ENCODE measurements at places on chromosomes 7 and 10.

GRCh38 chr10:133467286-133467911, 13.7 kb downstream of the SCART1 start:
- no peak for DNase-seq

DNA sequence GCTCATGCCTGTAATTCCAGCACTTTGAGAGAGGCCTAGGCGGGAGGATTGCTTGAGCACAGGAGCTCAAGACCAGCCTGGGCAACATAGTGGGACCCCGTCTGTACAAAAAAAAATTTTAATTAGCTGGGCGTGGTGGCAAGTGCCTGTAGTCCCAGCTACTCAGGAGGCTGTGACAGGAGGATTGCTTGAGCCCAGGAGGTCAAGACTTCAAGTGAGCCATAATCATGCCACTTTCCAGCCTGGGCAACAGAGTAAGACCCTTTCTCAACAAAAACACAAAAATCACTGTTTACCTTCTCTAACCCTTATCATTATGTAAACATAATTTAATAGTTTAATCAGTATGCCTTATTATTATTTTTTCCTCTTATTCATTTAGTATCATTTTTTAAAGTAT, 44.5 kb downstream of the GBF1 start:
- DNase-seq, result no peak

- no peak for DNase-seq
These were observed 346.6 kb downstream of the PTEN start for GRCh38 chr10:88209837-88210561.

GRCh38 chr7:23594879-23595604, 2.1 kb upstream of the CCDC126 start:
- DNase-seq, result no peak

- DNase-seq, result no peak
These were observed 437.5 kb downstream of the PLXNA4 start for GRCh38 chr7:132138817-132139216.

DNA sequence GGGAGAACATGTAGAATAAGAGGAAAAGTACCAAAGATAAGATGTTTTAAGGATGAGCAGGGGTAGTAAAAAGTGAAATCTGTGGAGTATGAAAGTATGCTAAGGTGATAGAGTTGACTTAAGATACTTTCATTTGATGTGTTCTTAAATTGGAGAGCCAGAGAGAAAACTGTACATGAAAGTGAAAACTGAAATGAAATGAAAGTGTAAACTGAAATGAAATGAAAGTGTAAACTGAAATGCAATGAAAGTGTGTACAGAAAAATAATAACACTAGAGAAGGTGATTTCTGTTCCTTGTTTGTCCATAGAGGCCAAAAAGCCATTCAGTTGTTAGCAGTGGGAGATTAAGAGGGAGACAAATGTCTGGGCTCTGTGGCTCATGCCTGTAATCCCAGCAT, 17.5 kb downstream of the AHR start:
- DNase-seq, result no peak

- no peak for DNase-seq
These were observed 92.3 kb downstream of the MAGI2 start for GRCh38 chr7:79361214-79361613.

GRCh38 chr10:49113741-49114141, 1.6 kb downstream of the VSTM4 start:
- DNase-seq, result no peak

DNA sequence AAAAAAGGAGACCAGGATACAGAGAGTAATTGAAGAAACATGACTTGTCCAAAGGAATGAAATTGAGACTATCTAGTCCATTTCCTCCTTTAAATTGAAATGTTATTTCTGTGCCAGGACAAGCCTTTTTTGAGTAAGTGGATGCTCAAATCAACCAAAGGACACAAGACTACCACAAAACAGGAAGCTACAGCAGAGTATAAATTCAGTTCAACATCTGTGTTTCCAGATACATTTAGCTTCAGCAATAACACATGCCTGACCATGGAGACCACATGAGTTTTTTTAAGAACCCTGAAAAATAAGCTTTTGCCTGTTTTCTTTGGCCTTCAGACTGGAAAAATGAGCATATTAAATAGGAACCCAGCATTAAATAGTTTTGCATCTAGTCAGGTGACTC, 707.5 kb downstream of the ZWINT start:
- DNase-seq, result no peak

- DNase-seq, result no peak
These were observed 42.4 kb downstream of the INSIG1 start for GRCh38 chr7:155340071-155340531.

- DNase-seq, result no peak
These were observed 4.9 kb downstream of the HKDC1 start for GRCh38 chr10:69224862-69225657.

DNA sequence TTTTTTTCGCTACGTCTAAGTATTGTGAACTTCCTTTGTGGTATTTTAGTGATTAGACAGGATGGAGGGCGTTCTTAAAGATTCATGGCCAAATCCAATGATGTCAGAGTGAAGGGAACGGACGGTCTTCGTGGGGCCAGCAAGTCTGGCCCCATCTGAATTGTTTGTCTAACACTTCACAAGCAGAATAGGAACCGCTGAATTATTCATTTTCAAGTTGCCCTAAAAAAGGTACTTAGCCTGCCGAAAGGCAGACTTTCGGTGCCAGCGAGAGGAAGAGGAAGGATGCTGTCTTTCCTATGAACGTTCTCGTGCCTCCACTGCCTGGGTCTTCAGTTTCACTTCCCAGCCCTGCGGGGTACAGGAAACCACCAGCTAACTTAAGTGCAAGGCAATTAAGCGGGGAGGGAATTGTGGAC, 145.7 kb upstream of the SH2B2 start:
- no peak for DNase-seq

DNA sequence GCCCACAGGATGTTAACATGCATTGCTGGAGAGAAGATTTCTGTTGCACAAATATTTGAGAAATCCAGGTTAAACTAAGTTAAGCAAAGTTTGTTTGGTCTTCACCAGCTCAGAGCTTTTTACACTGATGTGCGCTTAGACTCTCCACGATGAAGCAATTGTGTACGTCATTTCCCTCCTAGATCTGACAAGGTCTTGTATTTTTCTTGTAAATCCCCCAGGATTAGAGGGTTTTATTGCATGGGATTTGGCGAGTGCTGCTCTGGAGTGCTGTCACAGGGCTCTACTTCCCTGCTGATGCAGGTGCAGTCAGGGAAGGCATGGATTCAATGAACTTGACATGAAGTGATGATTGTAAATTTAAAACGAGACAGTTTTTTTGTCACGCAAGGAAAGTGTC, 173.3 kb downstream of the PDE1C start:
- no peak for DNase-seq

DNA sequence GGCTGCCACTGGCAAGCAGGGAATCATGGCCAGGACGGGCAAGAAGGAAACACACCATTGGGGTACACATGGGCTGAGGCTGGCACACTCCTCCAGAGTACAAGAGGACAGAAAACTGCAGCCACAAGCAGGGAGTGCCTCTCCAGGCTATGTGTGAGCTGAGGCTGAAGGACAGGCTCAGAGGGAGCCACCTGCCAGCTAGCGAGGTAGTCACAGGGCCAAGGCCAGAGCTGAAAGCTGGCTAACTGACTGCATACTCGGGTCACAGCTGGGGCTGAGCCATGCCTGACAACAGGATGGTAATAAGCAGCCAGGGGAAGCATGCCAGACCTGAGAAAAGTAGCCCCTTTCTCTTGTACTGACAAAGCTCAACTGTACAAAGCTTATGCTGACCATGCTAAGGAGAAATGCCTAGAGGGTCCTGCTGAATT, 52.0 kb downstream of the KIF5B start:
- DNase-seq, result no peak

DNA sequence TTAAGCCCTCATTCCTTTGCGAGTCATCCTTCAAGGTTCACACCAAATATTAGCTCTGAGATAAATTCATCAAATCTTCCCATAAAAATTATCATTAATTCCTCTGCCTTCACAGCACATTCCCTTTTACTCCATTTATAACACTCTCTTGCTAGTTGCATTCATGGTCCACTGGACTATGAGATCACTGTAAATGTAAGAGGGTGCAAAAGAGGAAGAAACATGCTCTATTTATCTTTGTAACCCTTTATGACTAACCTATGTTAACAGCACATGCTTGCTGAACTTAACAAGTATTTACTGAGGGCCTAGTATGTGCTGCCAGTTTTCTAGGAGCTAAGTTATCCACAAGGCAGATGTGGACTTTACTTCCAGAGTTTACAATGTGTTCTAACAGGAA, 86.7 kb upstream of the TMEM168 start:
- DNase-seq, result no peak

- no peak for DNase-seq
These were observed 70.6 kb downstream of the CDK6 start for GRCh38 chr7:92765725-92766124.

DNA sequence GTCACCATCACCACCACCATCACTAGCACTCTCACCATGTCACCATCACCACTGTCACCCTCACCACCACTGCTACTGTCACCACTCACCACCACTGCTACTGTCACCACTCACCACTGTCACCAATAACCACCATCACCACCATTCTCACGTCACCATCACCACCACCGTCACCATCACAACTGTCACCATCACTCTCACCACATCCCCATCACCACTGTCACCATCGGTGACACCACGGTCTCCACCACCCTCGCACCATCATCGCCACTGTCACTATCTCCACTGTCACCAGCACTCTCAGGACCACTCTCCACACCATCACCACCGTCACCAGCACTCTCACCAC, 130.4 kb downstream of the MAD1L1 start:
- no peak for DNase-seq

GRCh38 chr7:34038816-34039470, 133.6 kb downstream of the BMPER start:
- DNase-seq, result no peak

- peak; percentile 44 for DNase-seq
These were observed 12.3 kb upstream of the OGA start for GRCh38 chr10:101830322-101831168.

GRCh38 chr7:95104739-95105138, 197.3 kb downstream of the PPP1R9A start:
- DNase-seq, result no peak

DNA sequence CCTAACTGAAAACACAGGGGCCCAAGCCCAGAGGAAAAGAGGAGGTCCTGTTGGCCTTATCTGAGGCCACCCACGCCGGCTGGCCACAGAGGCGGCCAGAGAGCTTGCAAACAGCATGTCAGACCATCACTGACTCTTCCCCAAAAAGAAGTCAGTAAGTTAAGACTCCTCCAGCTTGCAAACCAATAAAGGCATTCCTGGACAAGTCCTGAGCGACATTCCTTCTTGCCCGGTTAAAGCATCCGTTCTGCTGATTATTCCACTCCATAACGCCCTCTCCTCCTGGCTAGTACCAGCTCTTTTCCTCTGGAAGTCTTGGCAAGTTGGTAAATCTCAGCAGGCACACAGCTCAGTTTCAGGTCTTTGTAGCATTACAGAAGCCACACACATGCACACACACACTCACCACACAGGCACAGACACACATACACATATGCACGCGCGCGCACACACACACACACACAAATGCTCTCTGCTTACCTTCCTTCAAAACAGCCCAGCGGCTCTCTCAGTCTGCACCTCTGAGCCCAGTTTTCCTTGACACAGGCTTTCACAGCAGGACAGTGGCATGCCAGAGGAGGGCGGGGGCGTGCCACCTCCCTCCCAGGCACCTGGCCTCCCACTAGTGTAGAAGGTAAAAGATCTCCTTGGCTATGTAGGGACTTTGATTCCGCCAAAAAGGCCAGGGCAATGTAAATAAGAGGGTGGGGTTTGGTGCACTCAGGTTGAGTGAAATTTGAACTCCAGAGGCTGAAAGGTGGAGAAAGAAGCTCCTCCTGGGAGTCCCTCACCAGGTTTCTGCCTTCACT, 201.4 kb downstream of the TNS3 start:
- DNase-seq, result no peak

- no peak for DNase-seq
These were observed 19.9 kb upstream of the IFIT1B start for GRCh38 chr10:89357975-89358374.

DNA sequence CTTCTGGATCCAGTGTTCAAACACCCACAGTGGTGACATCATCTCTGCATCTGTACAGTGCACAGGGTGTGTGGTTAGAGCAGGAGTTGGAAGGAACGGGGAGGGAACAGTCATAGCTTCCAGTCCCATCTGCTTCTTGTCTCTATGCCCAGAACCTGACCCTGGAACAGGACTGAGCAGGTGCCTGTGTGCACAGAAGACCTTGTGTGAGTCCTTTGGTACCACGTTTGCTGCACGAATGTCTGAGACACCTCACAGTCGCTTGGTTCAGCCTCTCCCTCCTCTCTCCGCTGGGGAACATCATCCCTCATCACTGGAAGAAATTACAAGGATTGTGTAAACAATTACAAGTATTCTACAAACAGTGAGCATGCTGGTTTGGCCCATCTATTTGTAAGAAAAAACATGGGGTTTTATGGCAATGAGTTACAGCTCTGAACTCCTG, 243.0 kb upstream of the KLF6 start:
- DNase-seq, result no peak

All from NCI-H1092 (cell line).